ENCODE measurements at places on chromosomes 1 and 21.

DNA sequence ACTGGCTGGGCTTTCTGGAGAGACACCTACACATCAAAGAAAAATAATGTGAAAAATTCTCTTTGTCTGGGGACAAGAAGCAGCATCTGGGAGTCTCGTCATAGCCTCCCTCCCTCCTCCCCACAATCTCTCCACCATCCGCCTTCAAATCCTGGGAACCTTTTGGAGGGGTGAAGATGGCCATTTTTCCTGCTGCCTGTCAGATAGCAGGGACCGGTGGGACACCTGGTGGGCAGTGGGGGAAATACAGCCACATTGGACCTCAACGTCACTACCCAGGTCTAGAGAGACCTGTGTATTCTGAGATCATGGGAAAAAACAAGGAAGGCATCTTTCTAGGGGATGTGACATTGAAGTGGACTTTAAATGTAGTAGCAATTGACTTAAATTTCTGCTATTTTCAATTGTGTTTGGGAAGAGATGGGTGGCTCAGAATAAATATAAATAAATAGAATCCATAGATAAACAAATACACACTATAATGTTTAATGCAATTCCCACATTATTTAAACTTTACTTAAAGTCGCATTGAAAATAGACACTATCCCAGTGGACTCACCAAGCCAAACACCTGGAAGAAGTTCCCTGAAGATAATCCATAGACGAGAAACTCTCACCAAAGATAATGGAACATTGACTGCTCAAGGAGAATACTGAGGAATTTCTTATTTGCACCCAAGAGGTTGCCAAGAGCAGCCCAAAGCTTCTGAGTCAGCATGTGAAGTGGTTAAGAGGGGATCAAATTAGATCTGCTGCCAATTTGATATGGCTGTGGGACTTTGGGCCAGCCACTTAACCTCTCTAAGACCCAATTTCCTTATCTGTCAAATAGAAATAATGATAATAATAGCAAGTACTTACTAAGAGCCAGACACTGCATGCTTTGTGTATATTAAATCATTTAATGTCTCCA, 147.6 kb upstream of the CAMK1G start:
- no peaks in the 10 kb centered on the region for H3K36me3 ChIP-seq
- no peaks in the 10 kb centered on the region for H3K4me1 ChIP-seq
- H3K4me3 ChIP-seq, result no peak overlapping the region
- H3K27ac ChIP-seq, result no peak overlapping the region
- no peaks in the 10 kb centered on the region for H3K27me3 ChIP-seq
- no peak for DNase-seq

- no peaks in the 10 kb centered on the region for H3K36me3 ChIP-seq
- no peaks in the 10 kb centered on the region for H3K27me3 ChIP-seq
- no peak overlapping the region for H3K4me3 ChIP-seq
- H3K4me1 ChIP-seq, result no peaks in the 10 kb centered on the region
Observed at GRCh38 chr1:170857955-170858354, 77.4 kb upstream of the MROH9 start.

GRCh38 chr1:173553312-173553711, 49.6 kb downstream of the SLC9C2 start:
- no peaks in the 10 kb centered on the region for H3K36me3 ChIP-seq
- no peaks in the 10 kb centered on the region for H3K4me1 ChIP-seq
- no peak overlapping the region for H3K27ac ChIP-seq
- H3K4me3 ChIP-seq, result no peak overlapping the region

GRCh38 chr1:5898266-5898665, 94.0 kb downstream of the NPHP4 start:
- H3K36me3 ChIP-seq, result no peaks in the 10 kb centered on the region
- H3K4me1 ChIP-seq, result no peaks in the 10 kb centered on the region
- H3K4me3 ChIP-seq, result no peak overlapping the region
- no peak overlapping the region for H3K27ac ChIP-seq
- H3K27me3 ChIP-seq, result no peaks in the 10 kb centered on the region
- DNase-seq, result no peak

DNA sequence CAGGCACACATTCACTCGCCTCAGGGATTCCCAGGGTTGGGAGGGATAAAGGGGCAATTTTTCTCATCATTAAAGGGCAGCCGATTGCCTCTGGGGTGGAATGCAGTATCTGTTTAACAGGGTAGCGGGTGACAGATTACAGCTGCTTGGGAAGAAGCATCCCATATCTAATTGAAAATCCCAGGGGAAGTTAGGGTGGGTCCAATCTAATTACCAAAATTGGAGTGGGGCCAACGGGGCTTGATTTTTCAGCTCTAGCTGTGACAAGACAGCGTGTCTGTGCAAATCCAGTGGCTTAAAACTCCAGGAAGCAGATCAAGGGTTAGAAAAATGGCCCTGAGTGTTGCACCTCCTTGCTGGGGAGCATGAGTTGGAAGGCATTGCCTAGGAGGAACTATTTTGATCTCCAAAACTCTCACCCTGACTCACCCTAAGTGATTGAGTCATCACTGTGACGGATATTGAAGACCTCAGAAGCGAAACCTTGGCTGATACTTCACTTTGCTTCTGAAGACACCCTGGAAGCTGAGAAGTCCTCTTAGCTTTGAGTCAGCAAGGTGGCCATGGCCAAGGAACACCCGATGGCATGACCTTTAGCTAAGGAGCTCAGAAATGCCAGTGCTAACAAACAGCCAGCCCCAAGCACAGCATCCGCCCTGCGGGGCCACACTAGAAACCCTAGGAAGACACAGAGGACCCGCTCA, 46.0 kb downstream of the GRHL3 start:
- H3K27ac ChIP-seq, result no peak overlapping the region
- H3K4me3 ChIP-seq, result no peak overlapping the region
- no peaks in the 10 kb centered on the region for H3K27me3 ChIP-seq
- no peak for DNase-seq

- peaks cover 37% of the 10 kb centered on the region for H3K4me1 ChIP-seq
- no peak for DNase-seq
- H3K27me3 ChIP-seq, result no peaks in the 10 kb centered on the region
- no peak overlapping the region for H3K27ac ChIP-seq
Observed at GRCh38 chr21:35044770-35045541, 4.1 kb downstream of the RUNX1 start.

DNA sequence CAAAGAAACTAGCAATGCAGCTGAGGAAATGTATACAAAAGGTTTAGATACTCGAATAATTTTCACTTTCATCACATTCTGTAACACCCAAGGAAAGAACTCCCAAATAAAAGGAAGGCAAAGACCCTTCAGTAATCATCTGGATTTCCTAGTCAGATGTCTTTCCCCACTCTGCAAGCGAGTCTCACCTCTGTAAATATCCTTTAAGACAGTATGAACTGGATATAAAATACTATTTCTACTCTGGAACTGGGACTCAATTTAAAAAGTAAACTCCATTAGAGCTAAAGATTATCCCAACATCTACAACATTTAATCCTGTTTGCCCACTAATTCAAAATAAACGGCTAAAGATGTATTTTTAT, 27.0 kb downstream of the C2CD2 start:
- H3K27me3 ChIP-seq, result no peaks in the 10 kb centered on the region
- peak overlapping the region; percentile 64 for H3K4me3 ChIP-seq
- H3K27ac ChIP-seq, result peak overlapping the region; percentile 89
- H3K4me1 ChIP-seq, result peaks cover 32% of the 10 kb centered on the region

DNA sequence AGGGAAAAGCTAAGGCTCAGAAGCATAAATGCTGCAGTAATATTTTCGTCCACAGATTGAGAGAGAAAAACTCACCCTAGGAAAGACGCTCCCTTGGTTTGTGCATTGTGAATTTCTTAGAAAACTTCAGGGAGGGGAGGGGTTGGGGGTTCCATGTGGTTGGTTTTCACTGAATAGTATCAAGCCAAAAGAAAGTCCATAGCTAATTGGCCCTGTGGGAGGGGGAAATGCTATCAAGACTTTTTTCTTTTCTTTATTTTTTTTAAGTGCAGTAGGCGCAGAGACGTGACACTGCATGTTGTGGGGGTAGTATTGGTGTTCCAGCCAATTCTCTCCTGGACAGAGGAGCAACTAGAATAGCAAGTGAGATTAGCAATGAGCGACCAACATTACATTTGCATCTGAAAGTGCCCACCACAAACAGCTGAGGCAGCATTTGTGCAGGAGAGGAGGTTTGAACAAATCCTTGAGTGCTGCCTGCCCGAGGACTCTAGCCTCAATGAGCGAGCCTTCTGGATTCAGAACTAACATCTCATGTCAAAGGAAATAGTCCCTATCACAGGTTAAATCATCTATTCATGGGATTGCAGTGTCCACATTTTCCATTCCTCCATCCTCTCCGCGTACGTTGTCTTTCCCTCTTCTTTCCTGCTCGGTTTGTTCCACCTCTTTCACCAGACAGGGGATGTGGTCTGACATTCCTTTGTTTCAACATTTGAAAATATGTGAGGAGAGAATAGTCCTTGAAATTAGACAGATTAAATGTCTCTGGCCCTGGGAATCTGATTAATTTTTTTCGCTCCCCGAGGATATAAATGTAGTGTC, 118.0 kb upstream of the MARK1 start:
- H3K36me3 ChIP-seq, result no peaks in the 10 kb centered on the region
- H3K4me3 ChIP-seq, result no peak overlapping the region
- DNase-seq, result no peak
- no peaks in the 10 kb centered on the region for H3K4me1 ChIP-seq
- no peak overlapping the region for H3K27ac ChIP-seq

GRCh38 chr1:157925419-157926166, 67.9 kb upstream of the KIRREL1 start:
- no peak overlapping the region for H3K27ac ChIP-seq
- H3K27me3 ChIP-seq, result no peaks in the 10 kb centered on the region
- no peak overlapping the region for H3K4me3 ChIP-seq
- no peaks in the 10 kb centered on the region for H3K4me1 ChIP-seq
- DNase-seq, result no peak

DNA sequence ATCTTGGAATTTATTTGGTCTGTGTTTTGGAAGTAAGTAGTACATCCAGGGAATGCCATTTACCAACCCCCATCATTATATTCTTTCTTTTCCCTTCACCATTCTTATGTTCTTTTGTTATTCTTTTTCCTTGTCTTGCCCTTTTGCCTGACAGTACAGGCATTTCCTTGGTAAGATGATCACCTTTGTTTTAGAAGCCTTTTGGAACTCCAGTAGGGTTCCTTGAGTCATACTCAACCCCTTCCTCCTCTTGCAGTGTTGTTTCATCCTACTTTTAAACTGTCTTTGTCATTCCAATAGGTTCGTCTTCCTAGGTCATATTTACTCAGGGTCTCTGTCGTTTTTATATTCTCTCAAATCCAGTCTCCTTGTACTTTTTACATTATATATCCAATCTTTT, 9.2 kb downstream of the MRPS21 start:
- H3K27me3 ChIP-seq, result no peaks in the 10 kb centered on the region
- H3K36me3 ChIP-seq, result peaks cover 12% of the 10 kb centered on the region
- no peak for DNase-seq
- no peaks in the 10 kb centered on the region for H3K4me1 ChIP-seq
- no peak overlapping the region for H3K27ac ChIP-seq

DNA sequence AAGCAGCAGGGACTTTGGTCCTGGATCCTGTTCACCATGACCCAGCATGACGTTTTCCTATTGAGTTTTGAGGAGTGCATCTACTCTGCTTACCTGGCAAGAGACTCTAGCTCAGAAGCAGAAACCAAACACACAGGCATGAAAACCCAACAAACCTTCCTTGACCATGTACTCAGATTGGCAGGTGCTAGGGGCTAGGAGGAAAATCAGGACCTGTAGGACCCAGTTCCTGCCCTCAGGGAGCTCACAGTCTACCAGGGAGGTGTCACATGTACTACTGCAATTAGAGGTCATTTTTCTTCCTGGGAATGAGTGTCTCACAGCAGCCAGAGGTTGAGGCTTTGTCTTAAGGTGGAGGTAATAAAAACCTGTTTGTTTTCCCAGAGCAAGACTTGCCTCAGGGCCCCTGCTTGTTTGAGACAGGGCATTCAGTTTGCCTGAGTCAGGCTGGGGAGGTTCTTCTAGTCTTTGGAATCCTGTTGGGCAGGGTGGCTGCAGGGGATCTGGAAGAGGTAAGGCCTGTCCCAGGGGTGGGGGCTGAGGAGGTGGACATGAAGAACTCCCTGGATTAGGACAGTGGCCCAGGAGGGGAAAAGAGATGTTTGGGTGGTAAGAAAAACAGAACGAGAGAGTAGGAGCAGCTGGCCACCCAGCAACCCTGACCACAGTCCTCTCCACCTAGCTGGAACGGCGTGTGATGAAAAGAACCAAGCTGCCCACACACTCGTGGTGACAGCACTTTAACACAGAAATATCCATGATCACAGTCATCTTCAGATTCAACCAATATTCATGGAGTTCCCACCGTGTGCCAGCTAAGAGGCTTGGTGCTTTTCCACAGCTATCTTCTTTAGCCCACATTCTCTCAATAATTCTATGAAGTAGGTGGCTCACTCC, 30.8 kb downstream of the IER5 start:
- H3K4me1 ChIP-seq, result no peaks in the 10 kb centered on the region
- no peaks in the 10 kb centered on the region for H3K27me3 ChIP-seq
- H3K4me3 ChIP-seq, result no peak overlapping the region
- DNase-seq, result no peak

- H3K4me3 ChIP-seq, result no peak overlapping the region
- no peaks in the 10 kb centered on the region for H3K36me3 ChIP-seq
- no peaks in the 10 kb centered on the region for H3K4me1 ChIP-seq
- no peaks in the 10 kb centered on the region for H3K27me3 ChIP-seq
Observed at GRCh38 chr1:163399976-163400601, 78.3 kb downstream of the NUF2 start.

- H3K4me1 ChIP-seq, result no peaks in the 10 kb centered on the region
- DNase-seq, result no peak
- no peaks in the 10 kb centered on the region for H3K36me3 ChIP-seq
- no peak overlapping the region for H3K4me3 ChIP-seq
- H3K27me3 ChIP-seq, result no peaks in the 10 kb centered on the region
Observed at GRCh38 chr1:42420121-42420520, 35.7 kb downstream of the ZMYND12 start.

- DNase-seq, result no peak
- H3K27ac ChIP-seq, result no peak overlapping the region
- H3K36me3 ChIP-seq, result no peaks in the 10 kb centered on the region
- H3K4me3 ChIP-seq, result no peak overlapping the region
Observed at GRCh38 chr1:240424740-240425464, 187.1 kb downstream of the GREM2 start.

DNA sequence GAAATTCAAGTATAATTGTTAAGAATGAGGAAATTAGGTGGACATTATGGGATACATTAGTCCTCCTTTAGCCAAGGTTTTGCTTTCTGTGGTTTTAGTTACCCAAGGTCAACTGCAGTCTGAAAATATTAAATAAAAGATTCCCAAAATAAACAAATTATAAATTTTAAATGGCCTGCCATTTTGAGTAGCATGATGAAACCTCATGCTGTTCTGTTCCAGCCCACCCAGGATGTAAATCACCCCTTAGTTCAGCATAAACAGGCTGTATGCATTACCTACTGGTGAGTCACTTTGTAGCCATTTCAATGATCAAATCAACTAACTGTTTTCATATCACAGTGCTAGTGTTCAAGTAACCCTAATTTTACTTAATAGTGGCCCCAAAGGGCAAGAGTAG, 132.5 kb upstream of the LYPLAL1 start:
- DNase-seq, result no peak
- H3K27ac ChIP-seq, result no peak overlapping the region
- no peaks in the 10 kb centered on the region for H3K27me3 ChIP-seq
- no peaks in the 10 kb centered on the region for H3K36me3 ChIP-seq
